ENCODE measurements at places on chromosomes 1 and 21.

GRCh38 chr21:35204125-35204524 lies 155.0 kb upstream of the RUNX1 start:
- no peak for DNase-seq

DNA sequence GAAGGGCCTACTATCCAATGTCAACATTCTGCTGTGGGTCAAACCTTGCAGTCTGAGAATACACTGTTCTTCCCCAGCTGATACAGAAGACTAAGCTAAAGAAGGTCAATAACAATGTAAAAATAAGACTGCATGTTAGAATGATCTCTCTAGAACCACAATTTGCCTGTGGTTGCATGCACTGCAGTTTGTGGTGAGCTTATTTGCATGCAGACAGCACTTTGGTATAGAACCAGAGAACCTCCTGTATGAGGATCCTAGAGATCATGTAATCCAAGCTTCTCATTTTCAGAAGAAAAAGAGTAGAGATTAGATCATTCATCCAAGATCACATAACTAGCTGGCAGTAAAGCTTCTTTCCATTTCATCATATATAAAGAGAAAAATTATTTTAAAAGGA lies 15.8 kb downstream of the SYNJ1 start:
- no peak for DNase-seq

DNA sequence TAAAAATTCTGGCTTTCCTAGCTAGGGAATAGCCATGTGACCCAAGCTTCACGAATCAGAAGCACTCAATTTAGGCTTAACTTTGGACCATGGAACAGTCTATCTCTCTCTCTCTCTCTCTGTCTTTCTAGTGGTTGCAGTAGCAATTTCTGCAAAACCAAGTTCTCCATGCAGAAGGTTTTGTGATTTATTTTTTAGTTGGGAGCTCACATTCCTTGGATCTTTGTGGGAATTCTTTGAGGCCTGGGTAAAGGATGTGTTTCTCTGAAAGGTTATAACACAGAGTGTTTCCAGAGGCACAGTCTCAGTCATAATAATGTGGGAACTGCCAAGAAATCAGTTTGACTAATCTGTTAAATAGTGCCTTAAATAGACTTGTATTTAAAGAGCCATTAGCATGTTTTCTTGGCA lies 112.3 kb upstream of the COL11A1 start:
- DNase-seq = no peak

DNA sequence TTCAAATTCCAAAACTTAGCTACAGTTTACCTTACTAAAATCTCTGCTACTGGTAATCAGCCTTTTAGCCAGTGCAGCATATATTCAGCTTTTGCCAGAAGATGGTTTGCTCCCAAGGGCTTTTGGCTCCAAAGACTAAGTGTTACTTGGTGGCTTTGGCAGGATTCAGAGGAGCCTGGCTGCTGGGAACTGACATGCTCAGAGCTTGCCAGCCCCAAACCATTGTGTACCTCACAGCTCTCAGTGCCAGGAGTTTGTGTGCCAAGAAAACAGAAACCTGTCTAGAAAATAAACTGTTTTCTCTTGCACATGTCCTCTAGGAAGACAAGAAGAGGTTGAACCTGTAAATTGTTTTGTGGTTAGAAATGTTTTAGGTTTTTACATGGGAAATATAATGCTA lies 315.9 kb downstream of the ST6GALNAC3 start:
- no peak for DNase-seq

- DNase-seq = no peak
Measured at GRCh38 chr1:53390261-53390660, 62.4 kb upstream of the LRP8 start.

GRCh38 chr1:226792368-226792767 lies 53.3 kb upstream of the ITPKB start:
- no peak for DNase-seq

GRCh38 chr1:77834771-77835334 lies 53.6 kb upstream of the NEXN start:
- no peak for DNase-seq

DNA sequence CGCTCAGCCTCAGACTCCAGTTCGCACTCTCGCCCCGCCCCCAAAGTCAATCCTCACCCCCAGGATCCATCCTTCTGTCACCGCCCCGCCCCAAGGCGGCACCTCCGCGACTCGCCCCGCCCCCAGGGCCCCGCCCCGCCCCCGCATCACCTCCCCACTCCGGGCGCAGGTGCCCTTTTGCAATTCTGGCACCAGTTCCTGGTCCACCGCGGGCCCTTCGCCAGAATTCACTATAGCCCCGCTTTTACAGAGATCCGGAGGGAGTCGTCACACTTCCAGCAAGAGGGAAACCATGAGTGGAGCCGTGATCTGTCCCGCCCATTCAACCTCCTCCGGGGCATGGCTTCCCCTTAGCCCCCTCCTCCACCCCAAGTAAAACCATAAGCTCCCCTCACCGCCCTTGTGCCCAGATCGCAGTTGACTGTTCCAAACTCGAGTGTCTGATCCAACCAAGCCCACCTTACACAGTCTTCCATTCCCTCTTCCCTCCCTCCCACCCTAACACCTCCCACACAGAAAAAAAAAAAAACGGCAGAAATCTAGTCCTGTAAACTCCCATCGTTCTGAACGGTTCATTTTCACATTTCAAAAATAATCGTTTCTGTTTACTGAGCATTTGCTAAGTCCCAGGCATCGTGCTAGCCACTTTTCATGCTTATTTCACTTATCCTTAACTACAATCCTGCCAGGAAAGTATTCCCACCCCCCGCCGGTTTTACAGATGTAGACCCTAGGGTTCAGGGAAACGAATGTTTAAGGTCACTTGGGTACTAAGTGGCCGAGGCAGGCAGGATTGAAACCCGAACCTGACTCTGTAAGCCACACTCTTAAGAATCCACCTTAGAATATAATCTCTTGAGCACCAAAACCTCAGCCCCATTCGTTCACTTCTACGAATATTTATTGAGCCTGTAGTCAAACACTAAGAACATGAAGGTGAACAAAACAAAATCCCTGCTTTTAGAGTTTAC lies 1.3 kb upstream of the DNAJC16 start:
- peak; percentile 25 for DNase-seq

GRCh38 chr1:209720326-209720725 lies 15.7 kb downstream of the HSD11B1 start:
- no peak for DNase-seq

DNA sequence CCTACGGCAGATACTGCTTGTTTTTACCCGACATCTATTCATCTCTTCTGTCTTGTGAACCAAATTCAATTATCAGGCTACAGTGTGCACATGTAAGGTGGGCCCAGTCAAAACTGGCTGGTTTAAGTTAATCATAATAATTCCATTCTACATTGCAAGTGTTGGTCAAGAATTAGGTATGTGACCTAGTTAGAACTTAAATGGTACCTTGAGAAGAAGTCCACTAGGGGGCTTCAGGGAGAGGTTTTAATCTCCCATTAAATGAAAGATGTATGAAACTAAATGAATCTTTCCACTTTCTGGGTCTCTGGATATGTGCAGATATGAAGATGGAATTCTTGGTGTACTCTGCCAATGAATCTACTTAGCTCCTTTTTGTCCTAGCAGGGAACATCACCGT lies 187.1 kb downstream of the CDC42BPA start:
- no peak for DNase-seq

DNA sequence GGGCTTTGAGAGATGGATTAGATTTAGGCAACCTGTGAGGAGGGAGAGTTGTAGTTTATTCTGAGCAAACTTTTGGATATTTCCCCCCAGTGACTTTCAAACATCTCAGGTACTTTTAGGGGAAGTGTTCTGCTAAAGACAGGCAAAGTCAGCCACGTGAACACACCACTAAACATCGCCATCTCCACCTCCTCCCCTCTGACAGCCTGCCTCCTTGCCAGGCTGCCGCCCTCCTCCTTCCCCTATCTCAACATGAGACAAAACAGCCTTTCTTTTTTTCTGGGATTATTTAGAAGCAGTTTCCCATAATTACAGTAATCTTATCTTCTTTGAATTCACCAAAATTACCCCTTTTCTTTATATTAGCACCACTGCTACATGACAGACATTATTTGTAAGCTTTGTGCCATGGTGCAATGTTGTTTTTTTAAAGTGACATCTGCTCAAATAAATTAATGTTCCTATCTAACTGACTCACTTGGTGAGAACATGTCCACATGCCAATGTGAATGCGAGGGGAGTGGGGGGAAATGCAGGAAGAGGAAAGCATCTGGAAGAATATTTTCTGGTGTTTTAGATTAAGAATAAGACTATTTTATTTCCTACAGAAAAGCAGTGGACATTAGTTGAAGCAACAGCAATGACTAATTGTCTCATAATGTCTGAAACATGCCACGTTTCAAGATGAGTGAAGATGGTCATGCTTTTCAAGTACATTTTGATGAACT lies 147.8 kb upstream of the ATP1B1 start:
- DNase-seq = no peak

DNA sequence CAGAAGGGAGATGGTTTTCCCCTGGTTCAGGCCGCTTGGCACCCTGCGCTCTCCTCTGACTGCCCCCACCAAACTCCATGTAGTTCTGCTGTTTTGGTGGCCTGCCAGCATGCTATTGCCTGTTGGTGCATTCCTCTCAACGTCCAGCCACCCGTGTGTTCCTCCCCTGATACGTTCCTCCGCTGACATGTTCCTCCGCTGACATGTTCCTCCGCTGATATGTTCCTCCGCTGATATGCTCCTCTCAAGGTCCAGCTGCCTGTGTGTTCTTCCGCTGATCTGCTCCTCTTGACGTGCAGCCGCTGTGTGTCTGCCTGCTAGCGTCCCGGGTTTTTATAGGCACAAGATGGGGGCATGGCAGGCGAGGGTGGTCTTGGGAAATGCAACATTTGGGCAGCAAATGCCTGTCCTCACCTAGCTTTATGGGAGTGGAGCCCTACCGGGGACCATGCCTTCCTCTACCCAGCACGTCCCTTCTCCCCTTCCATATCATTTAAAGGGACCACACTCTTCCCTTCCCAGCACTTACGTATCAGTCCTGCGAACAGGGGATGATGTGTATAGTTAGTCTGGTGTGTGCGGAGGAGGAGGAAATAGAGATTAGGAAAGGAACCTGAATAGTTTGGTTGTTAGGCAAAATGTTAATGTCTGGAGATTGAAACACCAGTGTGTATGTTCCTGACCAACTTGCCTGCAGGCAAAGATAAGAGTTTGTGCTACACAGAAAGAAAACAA lies 40.6 kb upstream of the PLA2G5 start:
- DNase-seq = peak; percentile 66

DNA sequence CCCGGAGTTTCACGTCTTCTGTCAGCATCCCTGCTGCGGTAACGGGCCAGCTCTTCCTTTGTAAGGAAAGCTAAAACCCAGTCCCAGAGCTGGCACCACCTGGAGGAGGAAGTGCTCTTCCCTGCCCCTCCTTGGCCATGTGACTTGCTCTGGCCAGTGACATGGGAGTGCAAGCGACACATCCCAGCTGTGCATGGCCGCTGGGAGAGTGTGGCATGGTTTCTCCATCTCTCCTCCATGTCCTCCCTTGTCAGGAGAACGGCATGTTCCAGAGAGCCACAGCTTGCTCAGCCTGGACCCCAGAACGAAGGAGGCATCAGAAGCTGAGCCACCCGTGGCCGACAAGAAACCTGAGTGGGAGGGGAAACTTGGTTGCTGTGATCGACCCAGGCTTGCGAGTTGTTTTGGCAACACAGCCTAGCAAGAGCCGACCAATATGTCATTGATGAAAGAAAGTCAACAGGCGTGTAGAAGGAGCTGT lies 2.7 kb upstream of the PRXL2B start:
- DNase-seq = no peak

GRCh38 chr1:151407304-151407703 lies 7.9 kb downstream of the PSMB4 start:
- no peak for DNase-seq

- DNase-seq = peak; percentile 46
Measured at GRCh38 chr1:39609618-39610331, 29.7 kb downstream of the HEYL start.

DNA sequence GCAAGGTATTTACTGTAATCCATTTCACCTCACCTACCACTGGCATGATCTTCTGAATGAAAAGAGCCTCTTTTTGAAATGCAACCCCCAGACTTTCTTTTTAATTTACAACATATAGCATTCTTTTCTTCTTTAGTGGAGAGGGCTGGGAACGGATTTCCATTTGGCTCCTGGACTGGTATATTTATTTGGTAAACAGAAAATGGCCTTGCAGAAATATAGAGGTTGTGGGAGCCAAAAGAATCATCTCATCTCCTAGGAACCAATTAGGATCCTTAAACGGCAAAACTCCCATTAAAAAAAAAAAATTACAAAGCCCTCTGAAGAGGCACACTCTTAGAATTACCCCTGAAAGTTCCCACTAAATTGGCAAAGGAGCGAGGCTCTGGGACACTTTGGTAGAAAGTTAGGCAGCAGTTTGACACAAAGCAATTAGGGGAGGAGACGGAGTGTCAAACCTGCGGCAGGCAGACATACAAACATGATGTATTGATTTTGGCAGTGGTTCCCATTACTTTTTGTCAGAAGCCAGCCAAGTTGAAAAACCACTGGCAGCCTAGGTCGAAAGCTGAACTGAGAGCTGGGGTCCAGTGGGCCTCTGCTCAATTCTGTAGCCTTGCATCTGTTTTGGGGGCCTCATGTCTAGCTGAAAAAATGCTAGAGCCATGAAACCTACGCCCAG lies 135.1 kb upstream of the MAGI3 start:
- DNase-seq = no peak

GRCh38 chr1:220326578-220326977 lies 54.3 kb upstream of the RAB3GAP2 start:
- no peak for DNase-seq

DNA sequence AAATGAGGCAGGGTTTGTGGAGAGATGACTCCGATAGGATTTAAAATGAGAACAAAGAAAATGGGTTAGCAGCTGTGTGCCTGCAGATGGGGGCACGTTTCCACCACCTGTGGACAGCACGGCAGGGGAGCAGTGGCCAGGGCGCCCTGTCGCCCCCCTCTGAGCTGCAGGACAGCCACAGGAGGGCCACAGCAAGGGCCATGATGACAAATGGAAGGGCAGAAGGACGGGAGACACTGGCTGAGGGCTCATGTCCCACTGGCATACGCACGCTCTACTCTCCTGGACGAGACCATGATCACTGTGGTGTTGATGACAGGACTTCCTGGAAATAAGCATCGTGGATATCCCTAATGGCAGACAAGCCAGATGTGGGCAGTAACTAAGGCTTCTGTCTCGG lies 241.0 kb downstream of the SDCCAG8 start:
- no peak for DNase-seq

- DNase-seq = no peak
Measured at GRCh38 chr21:42219606-42220137, 732 bp downstream of the ABCG1 start.

- DNase-seq = no peak
Measured at GRCh38 chr1:221886743-221887414, 145.0 kb upstream of the DUSP10 start.
